ENCODE measurements at places on chromosomes 12 and 14.
A peak's percentile ranks its signal among the peaks of the same experiment; 100 is the strongest.

DNA sequence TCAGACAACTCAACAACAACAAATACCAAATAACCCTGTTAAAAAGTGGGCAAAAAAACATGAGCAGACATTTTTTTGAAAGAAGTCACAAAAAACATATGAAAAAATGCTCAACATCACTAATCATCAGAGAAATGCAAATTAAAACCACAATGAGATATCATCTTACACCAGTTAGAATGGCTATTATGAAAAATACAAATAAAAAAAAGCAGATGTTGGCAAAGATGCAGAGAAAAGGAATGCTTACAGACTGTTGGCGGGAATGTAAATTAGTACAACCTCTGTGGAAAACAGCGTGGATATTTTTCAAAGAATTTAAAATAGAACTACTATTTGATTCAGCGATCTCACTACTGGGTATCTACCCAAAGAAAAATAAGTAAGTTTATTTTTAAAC is 114.0 kb downstream of the SLC38A4 start:
- no peak for DNase-seq

DNA sequence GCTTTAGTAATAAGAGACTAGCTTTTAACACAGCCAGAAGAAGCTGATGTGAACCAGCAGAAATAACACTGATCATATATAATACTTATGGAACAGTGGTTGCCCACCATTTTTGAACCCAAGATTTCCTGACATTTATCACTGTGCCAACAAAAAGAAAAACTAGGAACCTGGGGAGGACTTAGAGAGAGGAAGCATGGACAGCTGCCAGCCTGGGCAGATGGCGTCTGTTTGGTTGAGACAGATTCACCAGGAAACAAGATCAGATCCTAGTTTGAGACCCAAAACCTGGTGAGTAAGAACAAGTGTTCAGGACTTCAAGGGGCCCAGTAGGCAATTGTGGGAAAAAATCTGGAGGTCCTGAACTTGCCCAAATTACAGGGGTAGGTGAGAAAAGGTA is 95.3 kb downstream of the BICD1 start:
- no peak for DNase-seq

GRCh38 chr12:107322063-107322462 is 228.7 kb upstream of the CRY1 start:
- no peak for DNase-seq

- no peak for DNase-seq
Measured at GRCh38 chr14:81187832-81188522, 32.8 kb downstream of the GTF2A1 start.

- DNase-seq = no peak
Measured at GRCh38 chr12:78696267-78696666, 168.3 kb upstream of the SYT1 start.

GRCh38 chr12:42015051-42015461 is 129.6 kb downstream of the GXYLT1 start:
- DNase-seq = no peak

GRCh38 chr12:57182918-57183575 is 33.5 kb upstream of the NXPH4 start:
- DNase-seq = peak; percentile 97

- DNase-seq = no peak
Measured at GRCh38 chr14:105138021-105138541, 30.5 kb downstream of the JAG2 start.

DNA sequence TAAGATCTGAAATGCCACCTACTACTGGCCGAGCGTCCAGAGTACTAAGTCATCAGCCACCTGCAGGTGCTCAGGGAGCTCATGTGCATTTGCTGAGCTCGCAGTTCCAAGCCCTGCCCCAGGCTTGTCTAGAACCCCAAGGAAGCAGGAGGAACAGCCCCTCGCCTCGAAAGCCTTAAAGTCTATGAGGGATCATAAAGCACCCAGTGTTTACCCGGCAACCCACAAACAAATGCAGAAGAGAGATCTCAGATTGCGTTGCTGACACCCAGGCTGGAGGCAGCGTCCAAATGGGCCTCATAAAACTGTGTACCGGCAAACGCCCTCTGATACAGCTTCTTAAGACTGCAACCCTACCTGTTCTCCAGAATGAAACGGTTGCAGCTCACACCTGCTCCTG is 6.8 kb downstream of the KDM2B start:
- DNase-seq = no peak

GRCh38 chr12:49287876-49288275 is 7.1 kb upstream of the PRPH start:
- no peak for DNase-seq

GRCh38 chr12:49838973-49839633 is 3.8 kb downstream of the BCDIN3D start:
- DNase-seq = no peak

Data from GM12892 (cell line).